NCI-H526 (cell line): ENCODE measurements at places on chromosomes 11 and 22.

DNA sequence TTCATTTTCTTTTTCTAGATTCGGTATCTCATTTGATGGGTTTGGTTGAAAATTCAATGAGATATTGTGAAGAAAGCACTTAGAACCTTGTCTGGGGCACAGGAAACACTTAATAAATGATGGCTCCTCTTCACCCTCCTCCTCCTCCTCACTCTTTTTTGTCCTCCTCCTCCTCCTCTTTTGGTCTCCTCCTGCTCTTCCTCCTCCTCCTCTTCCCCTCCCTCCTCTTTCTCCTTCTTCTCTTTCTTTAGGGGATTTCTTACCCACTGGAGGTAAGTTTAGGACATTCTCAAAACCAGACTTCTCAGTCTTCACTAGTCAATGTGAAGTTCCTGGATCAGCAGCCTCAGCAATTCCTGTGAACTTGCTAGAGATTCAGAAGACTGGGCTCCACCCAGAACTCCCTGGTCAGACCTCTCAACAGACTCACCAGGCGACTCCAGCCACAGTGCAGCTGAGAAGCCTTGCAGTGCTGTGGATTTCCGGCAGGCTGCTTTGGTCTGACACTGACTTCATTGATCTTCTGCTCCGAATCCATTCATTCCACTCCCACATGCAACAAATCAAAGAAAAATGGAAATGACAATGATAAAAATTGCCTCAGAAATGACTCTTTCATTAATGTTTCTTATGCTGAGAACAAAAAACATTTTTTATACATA is 368.6 kb upstream of the B3GAT1 start:
- no peak for DNase-seq

- DNase-seq: no peak
These were observed 4.7 kb upstream of the APOA1 start for GRCh38 chr11:116842117-116842516.

GRCh38 chr11:69333149-69333710 is 39.3 kb downstream of the MYEOV start:
- no peak for DNase-seq

DNA sequence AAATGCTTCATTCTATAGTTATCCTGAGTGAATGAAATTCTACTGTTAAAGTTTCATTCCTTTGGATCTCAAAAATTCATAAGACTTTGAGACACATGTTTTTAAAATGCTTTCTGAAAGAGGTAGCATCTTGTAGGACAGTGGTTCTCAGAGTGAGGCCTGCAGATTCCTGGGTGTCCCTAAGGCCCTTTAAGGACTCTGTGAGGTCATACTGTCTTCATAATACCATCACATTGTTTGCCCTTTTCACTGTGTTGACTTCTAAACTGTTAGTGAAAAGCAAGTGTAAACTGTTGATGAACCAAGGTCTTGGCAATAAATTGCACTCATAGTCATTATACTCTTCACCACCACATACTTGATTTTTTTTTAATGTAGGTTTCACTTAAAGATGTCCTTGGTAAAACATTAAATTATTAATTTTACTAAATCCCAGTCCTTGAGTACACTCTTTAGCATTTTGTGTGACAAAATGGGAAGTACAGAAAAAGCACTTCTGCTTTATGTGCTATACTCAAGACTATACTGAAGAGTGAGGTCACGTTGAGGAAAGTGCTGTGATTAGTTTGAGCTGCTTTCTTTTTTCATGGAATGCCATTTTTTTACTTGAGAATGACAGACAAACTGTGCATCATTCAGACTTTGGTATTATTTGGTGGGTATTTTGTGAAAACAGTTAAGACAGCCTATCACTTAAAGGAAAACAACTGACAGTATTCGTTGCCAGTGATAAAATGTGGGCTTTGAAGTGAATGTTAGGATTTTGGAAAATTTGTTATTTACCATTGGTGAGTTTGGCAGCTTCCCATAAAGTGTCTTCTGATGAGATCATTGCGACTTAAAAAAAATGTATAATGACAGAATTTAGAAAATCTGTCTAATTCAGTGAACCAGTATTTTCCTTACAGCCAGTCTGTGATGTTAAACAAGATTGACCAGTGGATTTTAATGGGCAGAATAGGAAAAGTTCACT is 61.1 kb downstream of the SPECC1L start:
- no peak for DNase-seq

GRCh38 chr22:40757071-40757470 is 62.1 kb downstream of the SLC25A17 start:
- no peak for DNase-seq

DNA sequence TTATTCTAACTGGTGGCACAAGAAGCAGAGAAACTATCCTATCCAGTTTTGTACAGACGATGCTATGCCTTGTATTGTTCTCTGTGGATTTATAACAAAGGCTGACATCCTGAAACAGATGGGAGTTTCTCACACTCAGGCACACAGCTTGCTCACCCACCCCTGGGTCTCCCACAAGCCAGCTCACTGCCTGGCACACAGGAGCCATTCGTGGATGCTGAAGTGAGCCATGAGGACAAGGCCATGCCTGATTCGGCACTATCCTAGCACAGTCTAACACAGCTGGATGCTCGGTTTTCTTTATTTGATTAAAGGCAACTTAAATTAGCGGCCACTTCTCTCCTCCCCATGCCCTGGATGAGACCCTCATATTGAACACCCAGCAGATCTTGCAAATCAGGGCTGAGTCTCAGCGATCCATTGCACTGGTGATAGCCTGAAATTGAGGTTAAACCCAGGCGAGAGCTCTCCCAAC is 25.7 kb upstream of the TMPRSS4 start:
- no peak for DNase-seq

- no peak for DNase-seq
These were observed 12.3 kb upstream of the ASPHD2 start for GRCh38 chr22:26416670-26417276.
